ENCODE measurements at places on chromosomes 5 and 9.

- no peak for DNase-seq
Measured at GRCh38 chr5:18881615-18882014, 1106.4 kb downstream of the CDH18 start.

DNA sequence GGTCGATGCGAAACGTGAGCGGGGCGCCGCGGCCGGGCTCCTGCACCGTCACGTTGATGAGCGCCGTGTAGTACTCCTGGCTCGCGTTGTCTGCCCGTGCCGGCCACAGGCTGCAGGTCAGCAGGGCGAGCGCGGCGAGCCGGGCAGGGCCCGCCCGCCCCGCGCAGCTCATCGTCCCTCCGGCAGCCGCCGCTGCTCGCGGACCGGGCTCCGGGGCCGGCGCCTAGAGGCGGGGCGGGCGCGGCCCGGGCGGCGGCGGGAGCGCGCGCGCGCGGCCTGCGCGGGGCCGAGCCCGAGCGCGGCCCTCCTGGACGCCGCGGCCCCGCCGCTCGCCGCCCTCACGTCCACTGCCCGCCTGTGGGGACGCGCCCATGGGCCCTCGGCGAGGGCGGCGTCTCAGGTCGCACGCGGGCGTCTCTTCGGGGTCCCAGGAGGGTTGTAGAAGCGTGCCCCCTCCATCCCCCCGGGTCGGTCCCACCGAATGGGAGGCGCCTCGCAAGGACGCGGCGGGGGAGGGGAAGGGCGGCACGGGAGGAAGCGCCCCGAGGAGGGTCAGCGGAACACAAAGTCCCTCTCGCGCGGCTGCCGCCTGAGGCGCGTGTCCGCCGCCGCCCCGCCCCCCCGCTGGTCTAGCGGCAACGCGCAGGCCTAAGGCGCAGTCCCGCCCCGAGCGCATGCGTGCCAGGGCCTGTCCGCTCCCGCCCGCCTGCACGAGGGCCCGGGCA is at the start of gene RNF130:
RNF130 (minus strand) TSS at position 229 of the 725 bp plus-strand sequence; CDS start at position 172, 57 bp downstream.
- DNase-seq: peak; percentile 97

- DNase-seq: no peak
Measured at GRCh38 chr9:95103281-95103771, 214.2 kb downstream of the FANCC start.

- no peak for DNase-seq
Measured at GRCh38 chr9:134686896-134687295, 45.3 kb downstream of the COL5A1 start.

- no peak for DNase-seq
Measured at GRCh38 chr5:80620211-80620610, 34.2 kb upstream of the MSH3 start.

GRCh38 chr9:104899759-104900247 is 28.2 kb downstream of the ABCA1 start:
- no peak for DNase-seq

GRCh38 chr5:147430628-147431027 is 79.2 kb downstream of the DPYSL3 start:
- DNase-seq: no peak

DNA sequence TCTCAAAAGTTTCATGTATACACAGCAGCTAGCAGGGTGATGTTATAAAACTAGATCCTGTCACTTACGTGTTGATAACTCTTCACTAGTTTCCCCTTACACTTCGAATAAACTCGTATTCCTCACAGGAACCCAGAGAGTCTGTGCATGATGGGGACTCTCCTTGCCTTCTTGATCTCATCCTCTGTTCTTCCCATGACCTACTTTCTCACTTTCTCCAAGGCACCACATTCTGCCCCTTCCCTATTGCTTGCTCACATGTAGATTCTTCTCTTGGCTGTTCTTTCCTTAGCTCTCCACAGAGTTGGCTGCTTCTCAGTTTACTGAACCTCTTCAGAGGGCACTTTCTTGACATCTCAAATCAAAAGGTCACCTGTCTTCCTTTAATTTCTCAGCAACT is 1.2 kb upstream of the AOPEP start:
- no peak for DNase-seq

DNA sequence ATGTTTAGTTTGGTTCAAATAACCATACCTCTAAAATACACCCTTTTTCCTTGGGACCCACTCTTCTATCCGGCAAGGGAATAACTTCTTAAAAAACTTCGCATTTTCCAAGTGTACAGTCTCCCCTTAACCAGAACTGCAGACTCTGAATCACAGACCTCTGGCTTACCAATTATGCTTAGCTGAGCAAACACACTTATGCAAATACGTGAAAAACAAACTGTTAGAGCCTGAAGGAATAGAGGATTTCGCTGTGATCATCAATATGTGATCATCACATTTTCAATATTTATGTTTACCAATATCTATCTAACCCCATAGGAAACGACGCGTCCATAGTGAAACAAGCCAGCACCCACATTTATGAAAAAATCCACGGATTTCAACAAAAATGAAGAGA is 1.3 kb downstream of the LPAR1 start:
- no peak for DNase-seq

DNA sequence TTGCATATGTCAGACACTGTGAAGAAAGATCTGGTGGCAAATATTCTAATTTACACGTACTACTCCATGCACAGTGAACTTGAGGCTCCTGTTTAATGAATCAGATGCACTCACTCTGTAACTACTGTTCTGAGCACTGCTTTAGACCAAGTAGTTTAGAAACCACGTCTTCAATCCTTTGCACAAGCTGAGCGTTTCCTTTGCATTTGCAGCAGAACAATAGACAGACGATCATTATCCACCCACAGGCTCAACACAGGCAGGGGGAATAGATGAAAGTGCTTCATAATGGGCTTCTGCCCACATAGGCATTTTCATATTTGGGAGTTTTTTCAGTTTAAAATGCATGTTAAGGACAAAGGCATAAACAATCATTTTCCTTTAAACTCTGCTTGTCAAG is 423.3 kb upstream of the ADAMTS16 start:
- DNase-seq: no peak

- DNase-seq: no peak
Measured at GRCh38 chr5:164772122-164772521, 1266.7 kb downstream of the MAT2B start.

- DNase-seq: no peak
Measured at GRCh38 chr5:72615061-72615460, 107.9 kb upstream of the ZNF366 start.

DNA sequence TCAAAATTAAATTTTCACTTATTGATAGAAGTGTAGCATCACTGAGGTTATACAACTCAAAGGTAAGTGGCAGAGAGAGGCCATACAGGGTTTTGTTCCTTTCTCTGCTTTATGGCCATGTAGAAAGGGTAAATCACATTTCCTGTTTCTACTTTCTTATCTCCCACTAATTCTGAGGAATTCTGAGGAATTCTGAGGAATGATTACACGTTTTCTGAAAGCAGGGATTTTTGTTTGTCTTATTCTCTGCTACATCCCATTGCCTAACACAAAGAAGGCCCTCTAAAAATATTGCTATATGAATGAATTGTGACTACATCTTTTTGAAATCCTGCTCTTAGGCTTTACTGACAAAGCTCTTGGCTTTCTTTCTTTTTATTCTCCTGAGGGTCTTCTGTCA is 516.9 kb upstream of the ZNF608 start:
- DNase-seq: no peak

GRCh38 chr9:16901590-16901989 is 31.1 kb upstream of the BNC2 start:
- DNase-seq: no peak

DNA sequence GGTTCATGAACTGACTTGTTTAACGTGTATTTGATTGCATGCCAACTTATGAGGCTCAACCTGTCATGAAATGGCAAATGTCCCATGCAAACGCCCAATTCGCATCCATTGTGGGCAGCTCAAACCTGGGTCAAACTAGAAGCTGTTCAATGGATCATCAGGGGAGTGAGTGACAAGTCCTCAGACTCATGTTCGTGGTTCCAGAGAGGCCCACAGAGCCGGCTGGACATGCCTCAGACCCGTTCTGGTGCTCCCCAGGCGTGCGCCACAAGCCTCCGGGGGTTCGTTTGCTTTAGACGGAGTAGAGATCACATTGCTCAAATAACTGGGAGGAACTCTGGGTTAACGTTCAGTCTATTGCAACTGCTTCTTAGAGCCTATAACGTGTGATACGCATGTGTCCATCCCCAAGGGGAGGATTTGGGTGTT is 15.0 kb downstream of the GFI1B start:
- peak; percentile 55 for DNase-seq

DNA sequence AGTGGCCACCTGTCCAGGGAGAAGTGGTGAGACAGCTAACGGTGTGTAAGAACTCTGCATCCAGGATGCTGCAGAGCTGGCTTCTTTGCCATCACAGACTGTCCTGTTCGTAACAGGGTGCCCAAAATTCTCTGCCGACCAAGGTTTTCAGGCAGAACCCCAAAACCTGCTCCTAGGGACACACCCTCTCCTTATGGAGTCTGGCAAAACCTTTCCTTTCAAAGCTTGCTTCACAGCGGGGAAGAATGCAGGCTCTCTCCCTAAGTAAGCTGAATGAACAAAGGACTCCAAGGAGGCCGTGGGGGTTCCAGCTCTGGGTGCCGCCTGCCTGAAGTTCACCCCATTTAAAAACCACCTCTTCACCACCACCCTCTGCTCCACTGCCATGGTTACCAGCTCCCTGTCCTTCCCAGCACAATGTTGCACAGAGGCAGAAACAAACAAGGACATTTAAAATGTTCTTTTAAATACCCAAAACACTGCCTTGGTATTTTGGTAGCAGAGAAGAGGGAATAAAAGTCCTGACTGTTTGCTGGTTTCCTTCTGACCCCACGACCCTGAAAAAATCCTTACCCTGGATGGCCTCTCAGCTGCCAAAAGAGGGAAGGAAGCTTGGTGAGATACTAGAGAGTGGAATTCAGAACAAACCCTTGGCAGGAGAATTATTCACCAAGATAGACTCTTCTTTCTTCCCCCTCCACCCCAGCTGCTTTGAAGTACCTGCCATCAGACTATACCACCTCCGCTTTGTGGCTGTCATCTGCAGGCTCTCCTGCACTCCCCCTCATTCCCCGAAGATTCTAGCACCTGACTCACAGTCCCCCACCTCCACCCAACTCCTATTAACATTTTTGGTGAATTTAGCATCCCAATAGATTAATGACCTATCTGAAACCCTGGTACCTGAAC is 7.1 kb upstream of the KLF9 start:
- DNase-seq: no peak

GRCh38 chr5:133783481-133783880 is 171.1 kb upstream of the FSTL4 start:
- no peak for DNase-seq

GRCh38 chr5:125503946-125504345 is 757.5 kb upstream of the ZNF608 start:
- no peak for DNase-seq

DNA sequence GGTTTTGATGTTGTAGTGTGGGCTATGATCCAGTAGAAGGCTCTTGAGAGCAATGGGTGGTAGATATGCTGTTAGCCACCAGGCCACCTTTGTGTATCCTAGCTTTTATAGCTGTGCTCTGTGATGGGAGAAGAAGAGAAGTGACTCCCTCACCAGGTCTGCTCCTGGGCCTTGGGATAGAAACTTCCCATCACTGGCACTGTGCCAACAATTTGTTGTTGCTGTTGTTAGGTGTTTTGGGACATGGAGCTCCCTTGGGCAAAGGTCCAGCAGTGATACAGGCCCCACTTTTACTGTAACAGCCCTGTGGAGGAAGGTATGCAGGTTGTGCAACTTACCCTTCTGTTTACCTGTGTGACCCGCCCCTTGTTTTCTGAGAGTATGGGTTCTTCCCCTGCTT is 570.9 kb upstream of the GRIN3A start:
- DNase-seq: no peak

DNA sequence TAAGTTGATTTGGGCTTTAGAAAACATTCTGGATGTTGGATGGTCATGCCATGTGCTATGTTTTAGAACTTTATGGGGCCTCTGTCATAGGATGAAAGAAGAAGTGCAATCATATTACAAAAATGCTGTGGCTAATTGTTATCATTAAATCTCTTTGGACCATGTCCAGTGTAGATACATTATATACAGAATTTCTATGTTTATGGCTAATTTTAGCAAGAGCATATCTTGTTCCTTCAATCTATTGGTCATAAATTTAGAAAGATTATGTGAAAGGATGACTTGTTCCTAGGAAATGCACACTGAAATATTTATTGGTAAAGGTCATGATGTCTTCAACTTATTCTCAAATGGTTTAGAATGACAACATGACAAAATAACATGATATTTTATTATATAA is 42.4 kb upstream of the ELL2 start:
- no peak for DNase-seq

DNA sequence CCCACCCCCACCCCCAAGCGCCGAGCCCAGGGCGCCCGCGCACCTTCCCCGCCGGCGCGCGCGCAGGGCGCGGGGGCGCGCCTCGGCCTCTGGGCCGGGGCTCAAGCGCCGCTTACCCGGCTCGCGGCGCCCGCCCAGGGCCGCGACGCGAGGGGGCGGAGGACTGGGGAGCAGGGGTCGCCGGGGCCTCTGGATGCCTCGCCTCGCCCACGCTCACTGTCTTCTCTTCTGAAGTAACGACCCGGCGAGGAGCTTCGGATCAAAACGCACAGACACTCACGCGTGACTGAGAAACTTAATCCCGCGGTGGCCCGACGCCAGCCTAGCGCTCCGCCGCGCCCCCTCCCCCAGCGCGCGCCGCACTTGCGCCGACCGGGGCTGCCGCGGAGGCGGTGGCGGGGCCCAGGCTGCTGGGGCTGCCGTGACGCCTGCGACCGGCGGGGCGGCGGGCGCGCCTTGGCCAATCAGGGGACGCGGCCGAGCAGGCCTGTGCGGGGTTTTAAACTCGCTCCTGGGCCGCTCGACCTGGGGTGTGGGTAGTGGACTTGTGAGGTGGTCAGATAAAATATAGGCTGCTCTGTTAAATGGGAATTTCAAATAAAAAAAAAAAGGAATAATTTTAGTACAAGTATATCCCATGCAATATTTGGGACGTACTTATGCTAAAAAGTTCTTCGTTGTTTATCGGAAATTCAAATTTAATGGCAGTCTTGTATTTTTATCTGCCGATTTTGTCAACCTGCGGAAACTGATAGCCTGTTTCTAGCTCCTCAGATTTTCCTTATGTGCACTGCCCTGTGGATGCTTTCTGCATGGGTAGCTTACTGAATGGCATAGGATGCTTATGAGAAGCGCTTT is at the start of gene MPDZ:
MPDZ (minus strand) TSS at position 409 of the 858 bp plus-strand sequence. CDS start 29,377 bp downstream, outside the sequence.
- peak; percentile 68 for DNase-seq

- no peak for DNase-seq
Measured at GRCh38 chr9:68822596-68823165, 117.6 kb downstream of the PIP5K1B start.

- DNase-seq: peak; percentile 48
Measured at GRCh38 chr5:146249801-146250200, 46.4 kb downstream of the RBM27 start.

GRCh38 chr5:124745928-124746915 is at the start of gene ZNF608:
Gene ZNF608 (minus strand): TSS chr5:124746639. CDS start chr5:124744989, 1,650 bp downstream.
- peak; percentile 78 for DNase-seq

- peak; percentile 53 for DNase-seq
Measured at GRCh38 chr5:151154931-151155774, 2.4 kb downstream of the ANXA6 start.

- no peak for DNase-seq
Measured at GRCh38 chr5:120638449-120638848, 174.3 kb downstream of the PRR16 start.

All from hematopoietic multipotent progenitor cell treated with erythropoietin and hydrocortisone succinate and interleukin-3 and kit ligand, for 4 days (in vitro differentiated cells).